MM.1S (cell line): ENCODE measurements at places on chromosomes 11 and 22.
A peak's percentile ranks its signal among the peaks of the same experiment; 100 is the strongest.

DNA sequence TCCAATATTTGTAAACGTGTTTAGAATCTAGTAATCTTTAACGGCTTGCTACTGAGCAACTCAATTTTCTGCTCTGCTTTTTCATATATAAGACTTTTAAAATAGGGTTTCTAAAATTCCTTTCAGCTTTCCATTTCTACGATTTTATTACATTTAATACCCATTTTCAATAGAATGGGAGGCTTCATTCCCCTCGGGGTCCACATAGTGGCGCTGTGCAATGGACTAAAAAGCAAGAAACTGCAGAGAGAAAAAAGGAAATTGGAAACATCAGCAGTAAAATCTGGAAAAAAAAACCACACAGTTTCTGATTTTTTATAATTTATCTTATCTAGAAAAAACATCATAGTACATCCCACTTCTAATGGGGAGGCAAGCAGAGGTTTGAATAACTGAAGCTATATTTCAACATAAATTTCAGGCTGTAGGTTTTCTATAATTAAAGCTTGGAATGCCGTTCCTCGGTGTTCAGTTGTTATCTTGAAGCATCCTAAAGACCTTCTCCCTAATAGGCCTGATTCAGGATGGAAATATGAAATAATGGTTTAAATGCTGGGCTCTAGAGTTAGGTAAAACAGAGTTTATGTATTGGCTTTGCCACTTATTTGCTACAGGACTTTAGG lies 18.7 kb upstream of the JHY start:
- peak; percentile 49 for DNase-seq

- DNase-seq = no peak
Observed at GRCh38 chr11:94806014-94806413, 37.9 kb downstream of the AMOTL1 start.

GRCh38 chr11:74504100-74504691 lies 10.7 kb upstream of the LIPT2 start:
- no peak for DNase-seq

GRCh38 chr11:30635401-30635989 lies 49.3 kb upstream of the MPPED2 start:
- DNase-seq = no peak

DNA sequence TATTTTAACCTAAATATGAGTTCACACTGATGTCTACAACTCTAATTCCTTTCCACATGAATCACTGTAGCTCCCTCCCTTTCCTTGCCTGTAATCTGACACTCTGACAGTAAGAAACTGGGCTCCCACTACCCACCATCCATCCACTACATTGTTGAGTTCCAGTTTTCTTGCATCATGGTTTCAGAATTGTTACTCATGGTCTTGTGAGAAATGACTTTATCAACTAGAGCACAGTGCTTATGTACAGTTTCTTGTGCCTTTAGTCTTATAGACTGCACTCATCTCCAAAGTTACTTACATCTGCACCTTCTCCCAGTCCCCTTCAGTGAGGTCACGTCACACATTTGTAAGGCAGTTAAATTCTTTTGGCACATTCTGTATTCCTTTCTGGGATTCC lies 78.6 kb downstream of the RTL6 start:
- DNase-seq = no peak

DNA sequence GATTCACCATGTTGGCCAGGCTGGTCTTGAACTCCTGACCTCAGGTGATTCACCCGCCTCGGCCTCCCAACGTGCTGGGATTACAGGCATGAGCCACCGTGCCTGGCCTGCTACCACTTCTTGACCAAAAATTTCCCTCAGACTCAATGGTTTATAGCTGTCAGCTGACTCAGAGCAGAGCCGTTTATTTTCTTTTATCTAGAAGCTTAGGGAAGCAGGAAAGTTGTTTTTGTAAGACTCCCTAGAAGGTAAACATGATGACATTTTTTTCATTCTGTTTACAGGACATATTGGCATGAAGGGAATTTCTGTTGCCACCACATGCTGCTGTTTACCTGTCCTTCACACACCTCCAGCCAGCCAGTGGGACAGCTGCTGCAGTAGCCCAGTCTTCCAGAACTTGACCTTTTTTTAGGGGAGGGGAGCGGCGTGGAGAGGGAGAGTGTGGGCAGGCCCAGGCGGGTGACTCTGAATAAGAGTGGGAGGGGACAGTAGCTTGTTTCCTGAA lies 56.1 kb upstream of the PTPRJ start:
- no peak for DNase-seq

- no peak for DNase-seq
Observed at GRCh38 chr11:69007975-69008381, 5.1 kb downstream of the MRGPRF start.

- DNase-seq = peak; percentile 42
Observed at GRCh38 chr11:31812383-31813381, 1.6 kb upstream of the PAX6 start.

- DNase-seq = no peak
Observed at GRCh38 chr11:95182397-95182796, 48.6 kb downstream of the SESN3 start.

- DNase-seq = no peak
Observed at GRCh38 chr11:6413791-6414201, 5.1 kb downstream of the APBB1 start.

GRCh38 chr11:106152013-106152412 lies 74.6 kb downstream of the AASDHPPT start:
- no peak for DNase-seq

- DNase-seq = no peak
Observed at GRCh38 chr11:3984896-3985295, 109.7 kb upstream of the RRM1 start.

DNA sequence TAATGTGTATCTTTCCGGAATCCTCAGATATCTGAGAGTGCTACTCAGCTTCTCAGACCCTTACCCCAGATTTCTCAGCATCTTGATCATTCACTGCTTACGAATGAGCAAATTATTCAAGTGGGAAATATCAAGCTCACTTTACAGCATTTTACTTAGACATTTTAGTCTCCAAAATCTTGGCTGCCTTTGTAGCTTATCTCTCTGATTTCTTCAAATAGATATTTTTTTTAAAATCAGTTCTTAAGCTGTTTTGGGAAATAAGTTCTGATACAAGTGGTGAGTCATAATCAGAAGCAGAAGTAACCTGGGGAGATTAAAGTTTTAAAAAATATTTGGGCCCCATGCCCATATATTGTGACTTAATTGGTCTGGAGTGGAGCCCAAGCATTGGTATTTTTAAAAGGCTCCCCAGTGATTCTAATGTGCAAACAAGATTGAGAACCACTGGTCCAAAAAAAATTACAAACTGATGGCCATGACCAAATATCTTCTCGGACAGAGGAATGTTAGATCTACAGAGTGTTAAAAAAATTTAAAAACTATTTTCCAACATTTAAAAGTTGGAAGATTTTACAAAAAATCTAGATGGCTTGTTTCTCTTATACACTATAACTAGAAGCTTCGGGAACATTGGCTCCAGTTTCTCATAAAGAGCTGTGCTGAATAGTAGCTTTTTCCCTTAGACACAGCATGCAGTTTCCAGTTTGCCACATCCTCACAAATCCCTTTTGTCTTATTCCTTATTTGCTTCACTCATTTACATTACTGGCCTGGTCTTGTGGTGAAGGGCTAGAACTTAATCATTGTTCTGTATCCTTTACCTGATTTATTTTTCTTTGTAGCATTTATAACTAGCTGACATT lies 87.8 kb upstream of the BMAL1 start:
- DNase-seq = no peak

DNA sequence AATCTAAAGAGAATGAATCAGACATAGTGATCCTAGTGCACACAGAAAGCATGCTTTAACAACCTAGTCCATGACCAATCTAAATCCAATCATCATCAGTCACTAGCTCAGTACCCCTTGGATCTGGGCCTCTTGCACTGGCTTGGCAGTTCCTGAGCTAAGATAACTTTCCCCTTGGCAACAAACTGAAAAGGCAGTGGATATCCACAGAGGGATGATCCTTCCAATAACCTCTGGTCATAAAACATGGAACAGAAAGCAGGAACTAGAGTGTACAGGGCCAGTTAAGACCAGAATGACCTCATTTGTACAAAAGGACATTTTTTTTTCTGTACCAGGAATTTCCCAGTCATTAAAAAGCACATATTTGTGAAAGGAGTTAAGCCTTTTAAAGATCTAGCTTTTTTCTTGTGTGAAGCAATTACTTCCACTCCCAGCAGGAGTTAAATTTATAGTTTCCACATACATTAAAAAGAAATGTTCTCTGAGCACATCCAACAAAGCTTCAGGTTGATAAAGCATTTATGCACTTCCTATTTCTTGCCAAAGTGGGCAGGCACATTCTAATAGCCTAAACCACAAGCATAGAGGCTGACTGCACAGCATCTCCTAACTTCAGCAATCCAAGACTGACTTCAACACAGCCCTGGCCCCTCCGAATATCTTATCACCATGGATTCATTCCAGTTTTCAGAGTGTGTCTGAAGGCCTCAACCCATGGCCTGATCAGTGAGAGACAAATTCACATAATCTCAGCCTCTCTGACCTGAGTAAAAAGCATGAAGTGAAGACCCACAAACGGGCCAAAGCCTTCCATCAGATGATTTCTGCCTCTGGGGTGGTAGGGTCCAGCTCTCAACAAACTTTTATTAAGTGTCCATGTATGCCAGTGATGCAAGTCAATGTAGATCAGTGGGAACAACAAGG lies 29.9 kb downstream of the GUCY1A2 start:
- DNase-seq = no peak
